ENCODE measurements at places on chromosomes 4 and X.

DNA sequence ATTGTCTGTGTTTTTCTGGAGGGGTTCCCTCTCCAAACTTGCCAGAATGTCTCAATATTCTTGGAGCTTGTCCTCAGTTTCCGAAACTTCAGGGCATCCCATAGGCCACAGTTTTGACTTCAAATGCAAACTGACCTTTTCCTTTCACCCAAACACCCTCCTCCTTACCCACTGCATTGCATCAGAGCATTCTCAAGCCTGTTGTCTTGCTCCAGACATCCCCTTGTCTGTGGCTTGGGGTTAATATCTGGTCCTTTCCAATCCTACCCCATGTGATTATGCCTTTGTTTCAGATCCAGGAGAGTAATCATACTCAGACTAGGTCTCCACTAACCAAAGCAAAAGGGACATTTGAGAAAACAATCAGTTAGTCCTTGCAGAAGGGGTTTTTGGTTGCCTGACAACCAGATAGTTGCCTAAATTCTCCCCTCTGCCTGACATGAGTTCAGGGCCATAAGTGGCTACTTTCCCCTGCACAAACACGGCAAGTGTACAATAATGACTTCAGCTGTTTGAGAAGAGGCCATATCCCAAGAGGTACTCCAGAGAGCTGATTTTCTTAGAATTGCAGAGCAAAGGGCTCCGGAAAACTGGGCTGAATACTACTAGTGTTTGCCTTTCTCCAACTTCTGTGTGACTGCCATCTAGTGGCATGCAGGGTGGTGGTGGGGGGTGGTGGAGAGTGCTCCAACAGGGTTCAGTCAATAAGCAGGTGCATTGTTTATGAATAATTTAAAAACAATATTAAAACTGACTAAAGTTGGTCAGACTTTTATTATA, 130.2 kb downstream of the CHRDL1 start:
- DNase-seq = peak; percentile 2

GRCh38 chr4:92776080-92776479, 472.3 kb downstream of the GRID2 start:
- no peak for DNase-seq

- DNase-seq = no peak
Measured at GRCh38 chr4:81549984-81550383, 78.3 kb upstream of the RASGEF1B start.

GRCh38 chrX:130139474-130140201, 26.0 kb downstream of the AIFM1 start:
- DNase-seq = no peak

GRCh38 chr4:112270640-112271421, 14.9 kb downstream of the TIFA start:
- no peak for DNase-seq

GRCh38 chrX:10534611-10535010, 85.8 kb downstream of the MID1 start:
- no peak for DNase-seq

GRCh38 chrX:19127649-19128168, 5.4 kb upstream of the ADGRG2 start:
- DNase-seq = no peak

DNA sequence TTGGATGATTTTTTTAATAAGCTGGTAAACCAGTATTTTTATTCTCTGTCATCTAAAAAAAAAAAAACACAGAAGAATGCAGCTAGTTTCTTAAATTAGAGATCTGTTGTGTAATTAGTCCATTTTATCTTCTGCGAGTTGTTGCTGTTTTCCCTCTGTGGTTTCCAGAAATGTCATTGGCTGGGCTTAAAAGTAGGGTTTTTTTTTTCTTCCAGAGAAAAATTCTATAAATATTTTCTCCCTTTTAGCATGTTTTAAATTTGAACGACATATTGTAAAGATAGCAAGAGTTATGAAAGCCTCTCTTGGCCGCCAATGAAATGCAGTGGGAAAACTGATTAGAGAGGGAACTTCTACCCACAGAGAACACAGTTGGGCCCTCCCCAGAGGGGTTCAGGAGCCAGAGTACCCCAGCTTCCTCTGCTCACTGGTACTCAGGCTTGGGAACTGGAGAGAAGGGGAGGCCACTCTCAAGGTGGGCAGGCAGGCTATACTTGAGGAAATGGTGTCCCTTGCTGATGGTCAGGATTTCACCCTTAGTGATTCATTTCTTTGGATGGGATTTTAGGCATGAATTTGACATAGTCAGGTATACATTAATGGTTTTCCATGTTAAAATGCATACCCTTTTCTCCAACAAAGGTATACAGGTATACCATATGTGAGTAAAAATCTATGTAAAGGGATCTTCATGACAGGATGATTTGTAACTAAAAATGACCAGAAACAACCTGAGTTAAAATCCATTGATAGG, 166.1 kb downstream of the BCOR start:
- DNase-seq = no peak

DNA sequence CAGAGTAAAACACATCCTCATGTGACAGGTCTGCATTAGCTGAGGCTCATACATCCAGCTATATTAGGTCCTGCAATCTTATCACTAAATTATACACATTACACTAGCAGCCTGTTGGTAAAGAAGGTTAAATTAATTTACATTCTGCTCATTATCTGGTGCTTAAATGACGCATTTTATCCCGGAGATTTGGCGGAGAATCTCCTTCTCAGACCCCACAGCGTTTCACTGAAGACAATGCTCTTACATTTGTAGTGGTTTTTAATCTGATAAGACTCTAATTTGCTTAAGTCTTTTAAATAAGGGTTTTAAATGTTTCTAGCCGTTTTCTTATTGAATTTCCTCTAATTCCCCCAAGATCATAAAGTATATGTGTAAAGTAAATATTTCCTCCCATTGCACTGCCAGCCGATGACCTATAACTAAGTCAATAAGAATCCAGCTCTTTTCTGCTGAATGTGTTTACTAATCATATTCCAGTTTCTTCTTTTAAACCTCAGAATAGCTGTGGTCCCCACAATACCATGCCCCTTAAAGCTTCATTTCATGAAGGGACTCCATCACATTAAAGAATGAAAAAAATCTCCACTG, 2.1 kb upstream of the PITX2 start:
- DNase-seq = no peak

DNA sequence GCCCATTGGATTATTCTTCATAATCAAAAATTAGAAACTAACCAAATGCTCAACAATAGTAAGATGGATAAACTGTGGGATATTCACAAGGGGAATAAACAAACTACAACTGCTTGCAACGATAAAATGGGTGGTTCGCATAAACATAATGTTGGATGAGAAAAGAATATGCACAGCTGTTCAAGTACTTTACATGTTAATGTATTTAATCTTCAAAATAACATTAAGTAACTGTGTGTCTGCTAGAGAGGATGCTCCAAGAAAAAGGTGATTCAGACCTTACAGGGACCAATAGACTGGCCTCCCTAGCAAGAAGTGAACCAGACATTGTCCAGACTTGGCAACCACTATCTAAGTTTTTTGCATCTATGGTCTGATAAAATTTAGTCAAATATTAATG, 2.3 kb downstream of the PFKFB1 start:
- DNase-seq = no peak

- DNase-seq = no peak
Measured at GRCh38 chr4:147192679-147193078, 247.0 kb upstream of the TTC29 start.

DNA sequence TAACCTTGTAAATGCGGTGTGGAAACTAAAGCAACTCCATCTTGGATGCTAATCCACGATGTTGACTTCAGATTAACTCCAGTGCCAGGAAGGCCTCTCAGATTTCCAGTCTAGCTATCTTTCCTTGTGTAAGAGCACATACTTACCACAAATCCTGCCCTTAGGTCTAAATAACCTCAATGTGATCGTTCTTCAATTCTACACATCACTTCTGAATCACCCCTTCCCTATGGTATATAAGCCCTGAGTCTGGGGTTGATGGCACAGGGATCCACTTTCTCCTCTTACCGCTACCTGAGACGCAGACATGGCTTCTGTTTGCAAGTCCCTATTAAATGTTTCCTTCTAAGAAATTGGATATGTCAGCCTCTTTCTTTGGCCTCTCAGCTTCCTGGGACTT, 17.5 kb upstream of the ZNF41 start:
- DNase-seq = no peak

DNA sequence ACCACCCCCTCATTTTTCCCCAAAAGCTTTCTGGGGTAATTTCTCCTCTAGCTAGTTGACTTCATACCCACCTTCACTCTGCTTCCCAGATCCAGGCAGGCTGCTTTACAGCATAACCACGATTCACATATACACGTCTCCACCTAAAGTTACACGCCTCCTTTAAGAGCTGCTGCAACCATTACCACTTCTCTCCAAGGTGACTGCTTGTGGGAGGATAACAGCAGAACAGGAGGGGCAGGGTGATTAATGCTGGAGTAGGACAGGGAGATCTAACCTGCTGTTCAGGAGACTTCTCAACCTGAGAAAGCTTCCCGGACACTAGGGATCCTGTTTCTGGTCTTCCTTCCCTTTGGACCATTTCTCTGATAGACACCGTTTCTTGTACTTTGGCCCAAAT, 77.4 kb downstream of the MGST2 start:
- no peak for DNase-seq

- DNase-seq = no peak
Measured at GRCh38 chr4:55615008-55615407, 21.1 kb downstream of the NMU start.

- DNase-seq = no peak
Measured at GRCh38 chrX:153516073-153516472, 1.4 kb upstream of the ATP2B3 start.

GRCh38 chr4:48380583-48381167, 39.3 kb downstream of the SLAIN2 start:
- DNase-seq = no peak

- DNase-seq = no peak
Measured at GRCh38 chr4:55617587-55618197, 18.4 kb downstream of the NMU start.

DNA sequence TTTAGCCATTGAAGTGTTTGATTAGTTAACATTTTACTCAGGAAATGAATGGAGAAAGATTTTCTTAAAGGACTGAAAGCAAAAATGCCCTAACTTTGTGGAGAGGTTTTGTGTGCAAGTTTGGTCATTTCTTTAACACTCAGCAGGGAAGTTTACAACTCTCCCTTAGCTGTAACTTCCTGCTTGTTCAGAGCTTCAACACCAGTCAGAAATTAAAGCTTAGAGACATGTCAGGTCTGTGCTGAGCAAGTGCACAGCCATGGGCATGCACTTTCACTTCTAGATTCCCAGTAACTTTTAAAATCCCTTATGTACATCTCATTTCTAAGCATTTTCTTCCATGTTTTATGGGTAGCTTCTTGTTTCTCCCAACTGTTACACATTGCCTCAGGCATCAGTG, 326.0 kb downstream of the ACTRT1 start:
- no peak for DNase-seq
